ENCODE measurements at places on chromosomes 6 and 20. TPM values are rescaled to one million over a fixed set of nuclear protein-coding genes. Genes with fewer than 3 reads are reported as not detected.

DNA sequence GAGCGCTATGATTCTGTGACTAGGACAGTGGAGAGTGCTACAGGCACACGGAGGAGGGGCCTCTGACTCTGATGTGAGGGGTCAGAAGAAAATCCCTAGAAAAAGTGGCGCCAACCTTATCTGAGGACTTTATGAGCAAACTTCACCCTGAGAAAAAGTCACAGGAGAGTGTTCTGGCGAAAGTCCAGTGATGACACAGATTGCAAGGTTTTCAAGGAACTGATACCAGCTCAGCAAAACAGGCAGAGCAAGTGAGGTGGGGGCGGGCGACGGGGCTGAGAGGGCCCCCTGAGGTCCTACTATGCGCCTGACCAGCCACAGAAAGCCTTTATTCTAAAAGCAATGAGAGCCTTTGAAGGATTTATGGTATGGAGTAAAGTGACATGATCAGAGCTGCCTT is 73.3 kb downstream of the SLC22A23 start:
- H3K36me3 ChIP-seq = no peaks in the 10 kb centered on the region
- no peak overlapping the region for H3K27ac ChIP-seq
- H3K4me3 ChIP-seq = no peak overlapping the region
- H3K4me1 ChIP-seq = peaks cover 12% of the 10 kb centered on the region

DNA sequence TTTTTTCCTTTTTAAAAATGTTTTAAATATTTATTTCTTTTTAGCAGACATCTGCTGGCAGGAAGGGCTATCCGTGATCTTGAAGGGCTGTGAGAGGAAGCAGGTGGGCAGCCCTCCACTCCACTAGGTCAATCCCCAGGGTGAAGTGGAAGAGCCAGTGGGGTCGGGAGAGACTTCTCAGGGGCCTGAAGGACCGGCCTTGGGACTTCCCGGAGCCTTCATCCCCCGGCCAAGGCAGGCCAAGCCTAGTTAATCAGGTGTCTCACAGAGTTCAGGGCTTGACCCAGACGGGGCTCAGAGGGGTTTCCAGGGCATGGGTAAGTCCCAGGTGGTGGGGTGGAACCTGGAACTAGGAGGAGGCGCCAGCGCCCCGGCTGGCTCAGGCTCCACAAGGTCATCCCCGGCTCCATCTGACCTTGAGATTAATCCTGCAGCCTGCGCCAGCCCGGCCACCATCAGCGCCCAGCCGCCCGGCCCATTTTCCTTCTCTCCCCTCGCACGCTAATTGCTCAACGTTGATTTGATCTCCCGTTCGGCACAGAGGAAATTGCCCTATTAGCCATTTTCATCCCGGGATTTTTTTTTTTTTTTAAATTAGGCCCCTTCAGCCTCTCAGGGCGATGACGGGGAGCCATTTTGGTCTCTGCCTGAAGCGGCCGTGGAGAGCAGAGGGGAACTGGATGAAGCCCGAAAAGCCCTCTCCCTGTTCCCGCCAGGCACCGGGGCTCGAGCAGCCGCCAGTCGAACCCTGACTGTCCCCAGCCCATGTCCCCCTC is 44.4 kb downstream of the MDFI start:
- H3K27ac ChIP-seq = no peak overlapping the region
- no peaks in the 10 kb centered on the region for H3K36me3 ChIP-seq
- peaks cover 6% of the 10 kb centered on the region for H3K27me3 ChIP-seq
- DNase-seq = no peak
- H3K4me3 ChIP-seq = no peak overlapping the region

- no peak overlapping the region for H3K4me3 ChIP-seq
- H3K36me3 ChIP-seq = peaks cover 35% of the 10 kb centered on the region
- H3K27me3 ChIP-seq = no peaks in the 10 kb centered on the region
These were observed 189.8 kb downstream of the UTRN start for GRCh38 chr6:144474904-144475303.

- H3K27ac ChIP-seq = no peak overlapping the region
- peaks cover 1% of the 10 kb centered on the region for H3K27me3 ChIP-seq
- no peak for DNase-seq
- H3K4me1 ChIP-seq = no peaks in the 10 kb centered on the region
These were observed 157.9 kb downstream of the SYNDIG1 start for GRCh38 chr20:24627291-24627690.

GRCh38 chr6:51093871-51094270 is 275.2 kb downstream of the TFAP2B start:
- no peak overlapping the region for H3K27ac ChIP-seq
- 0 out of 2 replicates have a peak, but pooled peaks cover 4% of the 10 kb centered on the region for H3K36me3 ChIP-seq
- no peaks in the 10 kb centered on the region for H3K4me1 ChIP-seq
- H3K27me3 ChIP-seq = no peaks in the 10 kb centered on the region
- no peak overlapping the region for H3K4me3 ChIP-seq

ARG1 gene
- not detected for total RNA-seq

Data from HFFc6 (cell line).